Epithelial cell of esophagus (primary cell): ENCODE measurements at places on chromosomes 13 and 19.

- peak; percentile 31 for DNase-seq
Observed at GRCh38 chr19:29798774-29799497, 12.9 kb upstream of the CCNE1 start.

DNA sequence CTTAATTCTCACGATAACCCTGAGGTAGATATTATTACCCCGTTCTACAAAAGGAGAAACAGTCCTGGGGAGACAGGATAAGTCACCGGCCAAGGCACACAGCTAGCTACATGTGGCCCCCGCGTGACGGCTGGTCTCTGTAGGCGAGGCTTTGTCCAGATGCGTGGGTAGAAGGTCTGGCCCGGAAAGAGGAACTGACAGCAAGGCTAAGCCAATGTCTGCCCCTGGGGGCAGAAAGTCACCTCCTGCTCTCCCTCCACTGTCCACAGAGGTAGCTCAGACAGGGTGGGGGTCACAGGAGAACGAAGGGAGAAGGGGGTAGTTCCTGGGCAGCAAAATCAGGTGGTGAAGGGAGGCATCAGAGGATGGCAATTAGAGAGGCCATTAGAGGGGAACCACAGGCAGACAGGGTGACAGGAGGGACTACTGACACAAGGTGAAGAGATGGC lies 1.8 kb downstream of the APOC4 start:
- DNase-seq, result no peak

DNA sequence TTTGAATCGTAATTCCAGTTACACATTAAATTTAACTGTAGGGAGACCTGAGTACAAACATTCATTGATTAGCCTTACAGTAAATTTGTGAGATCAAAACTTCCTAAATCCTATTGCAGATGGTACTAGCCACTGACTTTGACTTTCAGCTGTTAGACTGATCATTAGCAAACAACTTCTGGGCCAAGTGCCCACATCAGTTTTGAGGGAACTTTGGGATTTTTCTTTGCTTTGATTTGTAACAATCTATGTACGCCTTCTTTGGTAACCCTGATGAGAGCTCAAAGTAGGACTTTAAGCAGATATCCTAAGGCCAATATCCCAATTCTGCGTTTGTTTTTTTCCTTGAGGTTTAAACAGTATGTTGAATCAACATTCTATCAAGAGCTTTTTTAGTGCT lies 131.5 kb downstream of the DLEU7 start:
- DNase-seq, result no peak

DNA sequence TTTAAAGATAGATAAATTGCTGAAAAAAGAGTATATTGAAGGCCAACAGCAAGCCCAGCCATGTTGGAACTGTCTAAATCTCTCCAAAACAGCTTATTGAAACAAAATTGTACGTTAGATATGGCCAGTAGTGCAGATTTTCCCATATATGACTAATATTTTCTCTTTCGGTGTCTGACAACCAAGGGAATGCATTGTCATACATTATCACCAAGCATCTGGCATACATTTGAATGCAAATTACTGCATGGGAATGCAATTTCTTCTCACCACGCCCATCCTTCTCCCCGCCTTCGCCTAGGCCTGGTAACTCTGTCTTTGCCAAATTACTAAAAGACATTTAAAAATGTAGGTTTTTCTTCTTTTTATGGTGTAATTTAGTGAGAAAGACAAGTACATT lies 32.5 kb upstream of the IRS2 start:
- DNase-seq, result peak; percentile 48

DNA sequence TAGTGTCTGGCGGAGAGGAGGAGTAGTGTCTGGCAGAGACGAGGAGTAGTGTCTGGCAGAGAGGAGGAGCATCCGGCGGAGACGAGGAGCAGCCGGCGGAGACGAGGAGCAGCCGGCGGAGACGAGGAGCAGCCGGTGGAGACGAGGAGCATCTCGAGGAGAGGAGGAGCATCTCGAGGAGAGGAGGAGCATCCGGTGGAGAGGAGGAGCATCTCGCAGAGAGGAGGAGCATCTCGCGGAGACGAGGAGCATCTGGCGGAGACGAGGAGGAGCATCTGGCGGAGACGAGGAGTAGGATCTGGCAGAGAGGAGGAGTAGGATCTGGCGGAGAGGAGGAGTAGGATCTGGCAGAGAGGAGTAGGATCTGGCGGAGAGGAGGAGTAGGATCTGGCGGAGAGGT lies 18.2 kb downstream of the C13orf46 start:
- no peak for DNase-seq

DNA sequence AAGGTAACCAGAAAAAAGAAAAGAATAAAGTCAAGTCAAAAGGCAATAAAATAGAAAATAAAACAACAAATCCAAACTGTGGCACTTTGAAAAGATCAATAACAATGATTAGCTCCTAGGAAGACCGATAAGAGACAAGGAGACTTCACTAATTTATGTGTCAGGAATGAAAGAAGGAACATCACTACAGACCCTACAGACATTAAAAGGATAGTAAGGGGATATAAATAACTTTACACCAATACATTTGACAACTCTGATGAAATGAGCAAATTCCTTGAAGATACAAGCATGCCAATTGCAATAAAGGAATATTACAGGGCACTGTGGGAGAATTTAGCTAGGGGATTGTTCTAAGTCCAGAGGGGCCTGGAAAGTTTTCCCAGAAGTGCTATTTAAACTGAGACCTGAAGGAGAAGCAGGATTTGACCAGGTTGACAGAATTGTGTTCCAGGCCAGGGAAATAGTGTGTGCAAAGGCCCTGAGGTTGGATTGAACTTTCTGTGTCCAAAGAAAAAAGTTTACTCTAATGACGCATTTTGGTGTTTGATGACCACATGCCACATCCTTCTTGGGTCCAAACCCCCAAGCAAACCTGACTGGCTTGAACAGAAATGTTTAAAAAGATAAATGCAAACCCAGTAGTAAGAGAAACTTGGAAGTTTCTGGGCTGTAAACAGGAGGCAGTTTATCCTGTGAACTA lies 1.6 kb upstream of the C19orf38 start:
- no peak for DNase-seq

GRCh38 chr13:106455190-106455589 lies 80.3 kb downstream of the EFNB2 start:
- DNase-seq, result no peak

DNA sequence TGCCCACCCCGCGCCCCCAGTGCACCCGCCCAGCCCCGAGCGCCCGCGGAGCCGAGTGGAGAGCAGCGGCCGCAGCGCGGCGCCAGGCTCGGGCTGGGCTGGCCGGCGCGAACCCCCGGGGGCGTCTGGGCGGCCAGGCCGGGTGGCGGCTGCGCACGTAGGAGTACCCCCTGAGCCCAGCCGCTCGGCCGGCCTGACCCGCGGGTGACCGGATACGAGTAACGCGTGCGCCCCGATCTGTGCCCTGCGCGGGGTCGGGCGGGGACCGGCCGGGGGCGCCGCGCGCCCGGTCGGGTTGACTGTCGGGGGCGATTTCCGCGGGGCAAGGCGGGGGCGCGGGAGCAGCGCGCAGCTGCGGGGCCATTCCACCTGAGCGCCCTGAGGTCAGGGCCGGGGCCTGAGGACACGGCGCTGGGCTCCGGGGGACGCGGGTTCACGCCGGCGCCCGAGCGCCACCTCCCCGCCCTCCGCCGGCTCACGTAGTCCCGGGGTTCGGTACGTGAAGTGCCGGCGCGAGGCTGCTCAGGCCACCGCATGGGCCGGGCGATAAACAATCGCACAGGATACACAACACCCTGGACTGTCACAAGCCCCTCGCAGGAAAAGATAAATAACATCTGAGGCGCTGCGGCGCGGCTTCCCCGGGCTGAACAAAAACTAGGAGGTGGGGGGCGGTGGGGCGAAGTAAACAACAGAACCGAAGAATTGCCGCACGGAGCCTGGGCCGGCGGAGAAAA lies 37.6 kb upstream of the FLT1 start:
- no peak for DNase-seq

DNA sequence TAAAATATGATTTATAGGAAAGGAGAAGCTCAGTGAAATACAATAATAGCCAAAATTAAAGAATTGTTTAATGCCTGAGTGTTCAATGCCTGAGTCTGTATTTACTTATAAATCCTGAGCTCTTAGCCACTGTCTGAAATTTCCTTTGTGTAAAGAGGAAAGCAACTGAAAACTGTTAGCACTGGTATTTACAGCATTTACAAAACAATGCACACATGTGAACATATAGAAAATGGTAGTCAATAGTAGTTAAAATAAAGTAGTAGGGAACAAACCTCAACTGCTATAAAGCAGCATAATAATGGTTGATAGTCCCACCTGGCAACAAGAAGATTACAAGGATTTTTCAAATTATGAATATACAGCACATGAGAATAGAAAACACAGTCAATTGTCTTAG lies 1137.1 kb upstream of the ATXN8OS start:
- no peak for DNase-seq

- DNase-seq, result peak; percentile 73
Observed at GRCh38 chr19:31054430-31054829, 294.8 kb downstream of the TSHZ3 start.

DNA sequence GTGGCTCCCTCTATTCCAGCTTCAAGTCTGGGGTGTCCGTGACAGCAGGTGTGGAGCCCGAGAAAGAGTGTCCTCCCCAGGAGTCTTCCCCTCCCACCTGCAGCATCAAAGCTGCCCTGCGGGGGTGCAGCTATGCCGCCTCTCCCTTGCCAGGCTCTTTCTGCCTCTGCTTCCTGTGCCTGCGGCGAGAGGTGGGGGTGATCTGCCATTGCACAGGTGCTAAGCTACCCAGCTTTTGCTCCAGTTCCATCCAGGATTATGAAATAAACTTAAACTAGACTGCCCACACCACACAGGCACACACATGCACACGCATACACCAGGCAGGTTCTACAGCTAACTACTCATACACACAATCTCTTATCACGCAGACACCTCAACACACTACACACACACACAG lies 104.7 kb upstream of the CLDN10 start:
- no peak for DNase-seq

DNA sequence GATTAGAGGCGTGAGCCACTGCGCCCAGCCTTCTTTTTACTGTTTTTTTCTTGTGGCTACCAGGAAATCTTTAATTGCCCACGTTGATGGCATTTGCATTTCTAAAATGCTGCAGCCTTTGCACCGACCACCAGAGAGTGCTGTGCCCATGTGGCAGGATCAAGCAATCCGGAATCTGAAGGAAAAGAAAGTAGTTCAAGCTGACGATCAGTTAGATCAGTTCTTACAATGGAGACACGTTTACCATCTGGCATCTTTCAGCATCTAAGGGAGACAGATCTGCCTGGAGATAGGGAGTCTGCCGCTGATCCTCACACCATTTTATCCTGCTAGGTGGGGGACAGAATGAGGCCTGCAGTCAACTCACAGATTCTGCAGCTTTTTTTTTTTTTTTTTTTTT lies 19.9 kb downstream of the TINCR start:
- peak; percentile 63 for DNase-seq

GRCh38 chr13:108924541-108924940 lies 295.1 kb downstream of the MYO16 start:
- no peak for DNase-seq

DNA sequence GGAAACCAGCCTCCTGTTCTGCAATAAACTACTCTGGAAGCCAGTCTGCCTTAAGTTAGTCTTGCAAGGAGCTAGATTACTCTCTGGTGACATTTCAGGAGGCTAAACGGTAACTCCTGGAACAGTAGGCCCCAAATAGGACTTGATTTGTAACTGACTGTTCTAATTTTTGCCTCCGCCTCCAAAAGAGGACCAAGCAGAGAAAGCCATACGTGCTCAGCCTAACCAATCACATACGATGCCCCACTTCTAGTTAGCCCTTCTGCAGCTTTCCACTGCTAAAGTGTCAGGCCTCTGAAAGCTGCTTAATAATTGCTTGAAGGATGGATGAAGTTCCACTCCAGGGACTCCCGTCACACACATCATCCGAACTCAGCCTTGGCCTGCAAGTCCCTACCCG lies 744 bp downstream of the ZNF805 start:
- DNase-seq, result peak; percentile 23

- no peak for DNase-seq
Observed at GRCh38 chr19:33175156-33175782, 18.9 kb upstream of the LRP3 start.

GRCh38 chr19:3507371-3508120 lies 1.4 kb downstream of the FZR1 start:
- peak; percentile 39 for DNase-seq

DNA sequence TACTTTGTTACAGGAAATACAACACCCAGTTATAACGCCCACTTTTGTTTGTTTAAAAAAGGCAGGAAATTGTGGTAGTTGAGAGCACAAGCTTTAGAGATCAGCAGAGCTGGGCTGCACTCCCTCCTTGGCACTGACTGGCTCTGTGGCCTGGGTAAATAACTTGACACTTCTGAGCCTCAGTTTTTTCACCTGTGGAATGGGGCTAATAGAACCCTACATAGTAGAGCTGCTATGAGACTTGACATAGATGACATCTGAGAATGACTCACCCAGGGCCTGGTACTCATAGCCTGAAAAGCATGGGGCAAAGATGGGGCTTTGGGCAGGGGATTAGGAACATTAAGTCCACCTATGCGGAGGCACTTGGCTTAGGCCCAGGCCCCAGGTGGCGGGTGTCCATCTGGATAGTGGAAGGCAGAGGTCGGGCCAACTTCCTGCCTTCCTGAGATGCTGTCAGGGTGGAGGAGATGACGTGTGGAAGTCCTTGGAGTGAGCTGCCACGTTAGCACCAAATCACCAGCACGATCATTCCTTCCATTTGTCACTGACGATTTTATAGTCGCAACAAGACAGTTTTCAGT lies 159.1 kb downstream of the KATNAL1 start:
- DNase-seq, result no peak

GRCh38 chr19:52691737-52692136 lies 43.1 kb downstream of the ZNF611 start:
- no peak for DNase-seq

GRCh38 chr19:50331221-50331993 lies 2.2 kb upstream of the KCNC3 start:
- DNase-seq, result no peak

DNA sequence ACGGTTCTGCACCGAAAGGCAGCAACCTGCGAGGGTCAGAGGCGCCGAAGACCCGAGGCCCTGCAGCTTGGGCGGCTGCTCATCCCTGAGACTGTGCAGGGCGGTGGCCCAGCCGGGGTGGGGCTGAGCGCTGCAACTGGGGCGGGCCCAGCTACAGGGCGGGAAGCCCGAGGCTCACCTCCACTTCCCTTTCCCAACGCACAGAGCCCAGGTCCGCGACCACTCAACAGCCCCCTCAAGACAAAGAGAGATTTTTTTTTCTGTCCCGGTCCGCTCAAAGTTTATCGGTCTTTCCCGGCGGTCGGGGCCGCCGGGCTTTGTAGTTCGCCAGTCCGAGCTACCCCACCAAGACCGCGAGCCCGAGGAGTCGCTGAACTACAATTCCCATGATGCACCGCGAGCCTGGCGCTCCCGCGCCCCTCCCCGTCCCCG lies 573 bp downstream of the KATNAL1 start:
- peak; percentile 90 for DNase-seq
